ENCODE measurements at places on chromosomes 5 and 9. TPM values are rescaled to one million over a fixed set of nuclear protein-coding genes. Genes with fewer than 3 reads are reported as not detected.

DNA sequence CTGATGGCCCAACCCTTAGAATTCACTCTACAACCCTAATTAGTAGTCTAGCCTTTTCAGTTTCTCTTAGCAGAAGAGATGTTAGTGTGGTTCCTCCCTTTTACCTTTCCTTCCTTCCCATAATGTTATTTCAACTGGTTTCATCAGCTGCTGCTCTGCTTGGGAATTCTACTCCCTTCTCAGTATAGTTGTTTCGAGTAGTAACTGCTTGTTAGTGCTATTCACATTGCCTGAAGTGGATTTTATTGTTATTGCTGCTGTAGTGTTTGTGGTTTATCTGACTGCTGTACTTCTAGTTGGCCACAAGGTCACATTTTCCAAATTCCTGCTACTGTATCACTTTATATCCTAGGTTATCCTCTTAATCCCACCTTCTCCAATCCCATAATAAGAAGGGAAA, 29.7 kb downstream of the SMIM15 start:
- H3K36me3 ChIP-seq: no peaks in the 10 kb centered on the region
- no peaks in the 10 kb centered on the region for H3K4me1 ChIP-seq
- no peak overlapping the region for H3K4me3 ChIP-seq
- no peaks in the 10 kb centered on the region for H3K27me3 ChIP-seq
- no peak for DNase-seq

DNA sequence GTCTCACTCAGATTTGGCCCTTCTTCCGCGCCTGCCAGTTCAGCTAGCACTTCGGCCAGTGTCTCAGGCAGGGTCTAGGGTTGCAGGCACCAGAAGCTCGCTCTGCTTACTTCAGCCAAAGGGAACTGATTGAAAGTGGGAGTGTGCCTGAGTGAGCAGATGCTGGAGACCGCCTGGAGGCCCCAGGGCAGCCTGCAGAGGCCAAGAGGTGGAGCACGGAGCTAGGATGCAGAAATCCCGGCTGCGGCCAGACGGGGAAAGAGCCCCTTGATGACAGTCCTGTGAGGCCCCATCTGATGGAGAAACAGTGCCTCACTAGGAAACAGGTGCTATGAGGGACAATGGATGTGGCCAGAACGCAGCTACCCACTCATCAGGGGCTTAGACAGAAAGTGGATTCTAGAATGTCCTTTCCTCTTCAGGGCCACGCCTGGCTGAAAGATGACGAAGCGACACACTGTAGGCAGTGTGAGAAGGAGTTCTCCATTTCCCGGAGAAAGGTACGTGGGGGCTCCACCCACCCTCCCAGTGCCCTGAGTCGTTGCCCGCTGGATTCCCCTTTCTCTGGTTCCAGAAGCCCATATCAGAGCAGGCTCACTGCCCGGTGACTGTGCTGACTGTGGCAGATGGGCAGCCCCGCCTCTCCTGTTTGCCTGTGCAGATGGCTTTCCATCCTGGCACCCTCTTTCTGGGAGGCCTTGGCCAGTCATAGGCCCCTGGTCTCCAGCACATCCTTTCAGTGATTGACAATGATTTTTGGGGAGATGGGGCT, 16.1 kb downstream of the HNRNPH1 start:
- H3K4me3 ChIP-seq: no peak overlapping the region
- no peaks in the 10 kb centered on the region for H3K27me3 ChIP-seq
- no peaks in the 10 kb centered on the region for H3K36me3 ChIP-seq
- H3K27ac ChIP-seq: peak overlapping the region; percentile 45
- peak; percentile 81 for DNase-seq

DNA sequence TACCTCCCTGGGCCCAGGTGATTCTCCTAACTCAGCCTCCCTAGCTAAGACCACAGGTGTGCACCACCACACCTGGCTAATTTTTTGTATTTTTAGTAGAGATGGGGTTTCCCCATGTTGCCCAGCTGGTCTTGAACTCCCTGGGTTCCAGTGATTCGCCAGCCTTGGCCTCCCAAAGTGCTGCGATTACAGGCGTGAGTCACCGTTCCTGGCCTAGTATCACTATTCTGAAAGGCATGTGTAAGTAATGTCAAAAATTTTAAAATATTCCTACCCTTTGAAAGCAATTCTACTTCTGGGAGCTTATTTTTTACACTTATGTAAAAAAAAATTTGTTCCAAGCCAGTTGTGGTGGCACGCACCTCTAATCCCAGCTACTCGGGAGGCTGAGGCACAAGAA, 27.1 kb upstream of the TLE1 start:
- no peak for DNase-seq
- no peaks in the 10 kb centered on the region for H3K36me3 ChIP-seq
- no peak overlapping the region for H3K27ac ChIP-seq
- H3K27me3 ChIP-seq: no peaks in the 10 kb centered on the region
- H3K4me1 ChIP-seq: no peaks in the 10 kb centered on the region

GRCh38 chr5:45225571-45226031, 416.9 kb downstream of the MRPS30 start:
- no peak overlapping the region for H3K4me3 ChIP-seq
- H3K27me3 ChIP-seq: no peaks in the 10 kb centered on the region
- DNase-seq: no peak
- H3K36me3 ChIP-seq: no peaks in the 10 kb centered on the region

Gene ITK
- total RNA-seq: 2.2 TPM

Gene ECPAS
- 491 TPM for total RNA-seq

Gene BRD3
- 19.0 TPM for total RNA-seq

Gene TNC
- total RNA-seq: 10.7 TPM

All from gastrocnemius medialis (tissue), 4 donors.